Endothelial cell (in vitro differentiated cells): ENCODE measurements at places on chromosomes 6 and 20.

GRCh38 chr6:82436740-82437139, 73.1 kb downstream of the TPBG start:
- no peak for DNase-seq

DNA sequence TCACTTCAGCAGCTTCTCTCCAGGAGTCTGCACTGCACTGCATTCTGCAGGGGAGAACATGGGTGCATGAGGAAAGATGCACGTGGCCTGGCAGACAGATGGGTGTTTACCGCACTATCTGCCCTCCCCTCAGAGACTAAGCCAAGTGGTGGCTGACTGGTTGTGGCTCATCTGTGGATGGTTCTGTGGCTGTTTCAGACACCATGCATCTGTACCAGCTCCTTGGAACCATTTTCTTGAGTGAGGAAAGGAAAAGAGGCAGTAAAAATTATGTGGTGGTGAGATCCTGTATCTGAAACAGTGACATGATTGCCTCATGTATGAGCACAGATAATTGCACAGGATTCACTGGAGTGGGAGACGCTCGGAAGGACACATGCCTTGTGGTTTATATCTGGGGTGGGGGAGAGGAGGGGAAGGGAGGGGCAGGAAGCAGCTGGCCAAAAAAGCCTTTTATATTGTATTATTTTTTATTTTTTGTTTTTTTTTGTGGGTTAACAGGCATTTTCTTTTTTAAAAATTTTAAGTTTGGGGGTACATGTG, 161.7 kb downstream of the ERMARD start:
- no peak for DNase-seq

DNA sequence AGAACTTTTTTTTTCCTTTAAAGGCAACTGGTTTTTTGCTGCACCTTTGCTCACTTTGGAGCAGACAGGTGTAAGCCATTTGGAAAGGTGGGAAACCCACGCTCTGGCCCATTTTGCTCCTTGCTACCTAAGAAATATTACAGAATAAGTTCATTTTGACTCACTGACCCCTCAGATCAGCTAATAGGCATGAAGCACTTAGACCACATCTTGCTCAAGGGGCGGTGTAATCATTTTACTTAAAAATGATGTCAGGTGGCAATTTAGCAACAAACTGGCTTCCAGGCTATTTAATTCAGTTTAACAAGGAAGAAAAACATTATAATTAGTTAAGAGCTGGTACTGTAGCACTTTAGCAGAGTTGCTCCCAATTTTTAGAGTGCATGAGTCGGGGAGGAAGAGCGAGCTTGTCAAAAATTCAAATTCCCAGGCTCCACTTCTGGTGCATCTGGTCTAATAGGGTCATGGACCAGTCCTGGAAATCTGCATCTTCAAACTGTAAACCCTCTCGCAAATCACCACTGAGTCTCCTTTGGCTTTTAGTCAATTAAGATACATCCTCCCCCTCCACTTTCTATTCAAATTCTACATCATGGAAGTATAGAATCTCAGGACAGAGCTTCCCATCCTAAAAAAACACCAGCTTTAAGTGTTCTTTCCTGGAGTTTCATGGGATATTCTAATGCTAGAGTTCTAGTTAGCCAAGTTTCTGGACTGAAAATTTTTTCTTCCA, 38.2 kb downstream of the JAG1 start:
- no peak for DNase-seq

GRCh38 chr6:128494440-128494839, 26.0 kb downstream of the PTPRK start:
- no peak for DNase-seq

GRCh38 chr20:32945710-32946221, 58.5 kb downstream of the SUN5 start:
- DNase-seq: peak; percentile 31

- no peak for DNase-seq
These were observed 12.4 kb upstream of the KIF25 start for GRCh38 chr6:167984876-167985604.

GRCh38 chr20:11936157-11936556, 18.5 kb downstream of the BTBD3 start:
- DNase-seq: no peak

GRCh38 chr20:63035603-63036185, 28.9 kb upstream of the BHLHE23 start:
- no peak for DNase-seq

- no peak for DNase-seq
These were observed 42.3 kb upstream of the FRMD1 start for GRCh38 chr6:168121303-168121665.

- no peak for DNase-seq
These were observed 258.9 kb downstream of the TSHZ2 start for GRCh38 chr20:53231061-53231460.

DNA sequence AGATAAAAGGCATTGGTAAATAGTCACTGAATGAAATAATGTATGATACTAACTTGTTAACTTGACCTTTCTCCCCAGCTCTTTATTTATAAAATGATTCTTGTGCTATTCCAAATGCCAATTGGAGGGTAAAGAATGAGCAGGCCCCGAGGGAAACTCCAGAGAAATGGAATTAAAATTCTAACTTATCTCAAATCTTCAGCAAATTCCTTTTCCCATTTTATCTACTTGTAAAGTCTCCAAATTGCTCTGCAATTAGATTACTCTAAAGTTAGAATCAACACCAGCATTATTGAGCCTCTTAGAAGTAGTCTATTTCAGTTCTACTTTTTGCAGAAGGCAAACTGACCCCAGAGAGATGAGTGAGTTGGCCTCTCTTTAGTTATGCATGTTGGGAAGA, 165.9 kb upstream of the PREP start:
- DNase-seq: no peak
